ENCODE measurements at places on chromosomes 12 and 14. TPM values are rescaled to one million over a fixed set of nuclear protein-coding genes. Genes with fewer than 3 reads are reported as not detected.

FGD6 gene
- total RNA-seq: 48.6 TPM

CABP1 gene
- total RNA-seq: not detected

SYNDIG1L gene
- total RNA-seq: 0.29 TPM

FAM90A1 gene
- under 0.01 TPM for total RNA-seq

PTCSC3 gene
- not detected for total RNA-seq

SMCO3 gene
- total RNA-seq: 0.23 TPM

TEP1 gene
- total RNA-seq: 18.7 TPM

GRCh38 chr14:102028733-102029132 is 58.1 kb downstream of the HSP90AA1 start:
- peaks cover 98% of the 10 kb centered on the region for H3K36me3 ChIP-seq
- no peaks in the 10 kb centered on the region for H3K27me3 ChIP-seq
- H3K27ac ChIP-seq: peak overlapping the region; percentile 17
- no peak overlapping the region for H3K4me3 ChIP-seq
- H3K4me1 ChIP-seq: no peaks in the 10 kb centered on the region
- DNase-seq: no peak

DNA sequence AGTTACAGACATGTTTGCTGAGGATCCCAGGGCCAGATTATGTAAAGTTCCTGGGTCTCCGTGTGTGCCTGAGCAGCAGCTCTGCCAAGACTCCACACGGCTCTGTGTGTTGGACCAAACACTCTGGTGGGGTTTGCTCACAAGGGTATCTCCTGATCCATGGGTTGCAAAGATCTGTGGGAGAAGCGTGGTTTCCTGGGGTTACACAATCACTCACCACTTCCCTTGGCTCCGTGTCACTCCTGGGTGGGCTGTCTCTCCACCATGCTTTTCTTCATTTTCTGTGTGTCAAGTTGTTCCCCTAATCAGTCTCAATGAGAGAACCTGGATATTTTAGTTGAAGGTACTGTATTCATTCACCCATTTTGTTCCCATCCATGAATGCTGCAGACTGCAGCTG is 1088.8 kb downstream of the FSCB start:
- no peak overlapping the region for H3K4me3 ChIP-seq
- no peak for DNase-seq
- no peaks in the 10 kb centered on the region for H3K27me3 ChIP-seq
- H3K36me3 ChIP-seq: no peaks in the 10 kb centered on the region

DNA sequence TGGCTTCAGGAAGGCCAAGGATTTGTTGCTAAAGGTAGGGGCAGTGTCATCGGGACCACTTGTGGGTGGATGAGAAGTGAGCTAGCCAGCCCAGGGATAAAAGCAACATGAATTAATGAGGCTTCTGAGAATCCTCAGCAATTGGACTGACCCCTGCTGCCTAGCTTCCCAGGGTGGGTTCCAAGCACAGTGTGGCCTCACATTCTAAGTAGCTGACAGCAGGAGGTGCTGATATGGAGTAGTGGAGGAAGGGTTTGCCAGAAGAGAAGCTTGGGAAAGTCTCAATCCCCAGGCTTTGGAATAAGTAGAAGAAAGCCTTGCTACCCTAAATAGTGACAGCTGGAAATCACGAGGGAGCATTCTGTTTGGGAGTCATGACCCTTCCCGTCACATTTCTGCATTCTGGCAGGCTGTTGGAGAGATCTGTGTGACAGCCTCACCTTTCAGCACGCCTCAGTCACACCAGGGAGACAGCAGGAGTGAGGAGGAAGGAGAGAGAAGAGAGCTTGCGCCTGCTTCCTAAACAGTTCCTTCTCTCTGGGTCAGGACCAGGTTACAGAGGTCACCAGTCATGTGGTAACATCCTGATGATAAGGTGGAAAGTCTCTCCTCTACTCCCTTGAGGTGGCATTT is 31.2 kb downstream of the DACT1 start:
- no peaks in the 10 kb centered on the region for H3K4me1 ChIP-seq
- no peak overlapping the region for H3K4me3 ChIP-seq
- H3K27ac ChIP-seq: no peak overlapping the region
- H3K27me3 ChIP-seq: no peaks in the 10 kb centered on the region
- DNase-seq: no peak

DNA sequence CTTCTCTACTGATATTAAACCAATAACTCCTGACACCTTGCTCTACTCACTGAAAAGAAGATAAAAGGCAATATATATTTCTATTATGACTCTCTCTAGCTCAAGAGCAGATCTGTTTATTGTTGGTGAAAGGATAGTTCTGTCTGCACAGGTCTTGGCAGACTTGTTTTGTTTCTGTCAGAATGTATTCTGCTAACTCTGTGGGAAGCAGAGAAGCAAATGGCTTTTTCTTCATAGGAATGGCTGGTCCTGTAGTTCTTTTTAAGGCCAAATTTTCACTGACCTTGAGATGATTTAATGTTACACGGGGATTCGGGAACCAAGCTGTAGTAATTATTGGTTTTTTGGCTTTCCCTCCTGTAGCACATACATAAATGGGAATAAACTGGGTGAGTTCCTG is 512.1 kb downstream of the DIO2 start:
- peaks cover 50% of the 10 kb centered on the region for H3K4me1 ChIP-seq
- H3K27me3 ChIP-seq: no peaks in the 10 kb centered on the region
- no peak overlapping the region for H3K4me3 ChIP-seq
- H3K27ac ChIP-seq: no peak overlapping the region
- H3K36me3 ChIP-seq: no peaks in the 10 kb centered on the region

- no peaks in the 10 kb centered on the region for H3K27me3 ChIP-seq
- no peaks in the 10 kb centered on the region for H3K36me3 ChIP-seq
- no peak overlapping the region for H3K27ac ChIP-seq
- no peak for DNase-seq
These were observed 106.4 kb downstream of the EPS8 start for GRCh38 chr12:15682826-15683225.

DNA sequence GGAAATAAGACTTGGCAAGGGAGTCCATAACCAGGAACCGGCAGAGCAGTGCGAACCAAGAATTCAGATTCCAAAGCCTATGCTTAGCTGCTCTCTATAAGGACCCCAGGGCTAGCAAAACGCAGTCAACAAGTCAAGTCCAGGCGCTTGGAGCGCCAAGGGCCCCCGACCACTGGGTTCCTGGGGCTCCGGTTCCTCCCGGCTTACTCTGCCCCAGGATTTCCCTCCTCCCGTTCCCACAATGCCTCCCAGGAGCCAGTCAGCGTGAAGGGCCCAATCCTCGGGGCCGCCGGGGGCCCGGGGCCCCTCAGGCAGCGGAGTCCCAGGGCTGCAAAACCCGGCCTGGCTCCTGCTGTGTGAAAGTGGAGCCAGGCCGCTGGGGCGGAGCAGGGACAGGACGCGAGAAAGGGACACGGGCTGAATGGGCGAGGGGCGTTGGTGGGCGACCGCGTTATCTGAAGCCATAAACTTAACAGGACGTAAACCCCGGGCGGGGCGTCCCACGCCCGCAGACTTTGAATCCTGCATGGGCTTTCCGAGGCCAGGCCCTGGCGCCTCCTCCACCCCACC is 1.5 kb downstream of the KRT8 start:
- H3K27ac ChIP-seq: peak overlapping the region; percentile 93
- peaks cover 18% of the 10 kb centered on the region for H3K36me3 ChIP-seq
- peaks cover 3% of the 10 kb centered on the region for H3K27me3 ChIP-seq
- H3K4me3 ChIP-seq: peak overlapping the region; percentile 68

DNA sequence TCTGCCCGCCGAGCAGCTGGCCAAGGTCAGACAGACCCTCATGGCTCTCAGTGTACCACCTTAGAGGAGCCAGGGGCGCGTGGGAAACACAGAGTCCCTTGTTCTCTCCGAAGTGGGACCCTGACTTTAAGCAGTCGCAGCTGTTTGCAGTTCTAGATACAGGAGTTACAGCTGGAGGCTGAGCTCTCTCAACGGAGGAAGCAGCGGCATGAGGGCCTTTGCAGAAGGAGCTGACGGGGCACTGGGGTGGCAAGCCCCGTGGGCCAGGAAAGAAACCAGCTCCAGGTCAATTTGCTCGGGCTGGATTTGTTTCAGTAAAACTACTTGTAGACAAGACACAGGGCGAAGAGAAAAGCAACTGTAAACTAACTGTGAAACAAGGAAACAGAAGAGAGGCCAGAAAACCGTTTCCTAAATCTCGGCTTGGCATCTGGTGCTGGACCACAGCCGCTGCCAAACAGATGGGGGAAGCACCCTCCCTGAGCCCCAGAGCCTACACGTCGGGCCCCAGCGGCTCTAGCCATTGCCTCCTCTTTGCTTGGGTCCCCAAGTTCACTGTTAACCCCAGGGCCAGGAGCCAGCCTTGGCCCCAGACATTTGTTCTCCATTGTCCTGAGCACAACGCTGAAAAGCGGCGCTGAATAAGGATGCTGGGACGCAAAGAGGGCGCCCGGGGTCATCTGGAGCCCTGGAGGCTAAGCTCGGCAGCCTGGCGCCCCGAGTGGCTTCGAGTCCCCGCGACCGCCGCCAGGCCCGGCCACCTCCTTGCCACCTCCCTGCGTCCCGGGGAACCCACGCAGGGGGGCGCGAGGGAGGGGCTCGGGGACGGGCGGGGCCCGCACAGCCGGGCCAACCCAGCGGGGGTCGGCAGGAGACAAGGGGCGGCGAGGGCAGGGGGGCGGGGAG is 914 bp upstream of the PACS2 start:
- peaks cover 36% of the 10 kb centered on the region for H3K4me1 ChIP-seq
- H3K4me3 ChIP-seq: peak overlapping the region; percentile 66
- no peaks in the 10 kb centered on the region for H3K27me3 ChIP-seq
- DNase-seq: no peak
- no peaks in the 10 kb centered on the region for H3K36me3 ChIP-seq

- DNase-seq: no peak
- peak overlapping the region; percentile 97 for H3K27ac ChIP-seq
- no peaks in the 10 kb centered on the region for H3K36me3 ChIP-seq
- H3K4me1 ChIP-seq: peaks cover 85% of the 10 kb centered on the region
These were observed 3.3 kb downstream of the PXN start for GRCh38 chr12:120261951-120262851.

GRCh38 chr14:70000601-70001000 is 121.4 kb downstream of the SMOC1 start:
- no peaks in the 10 kb centered on the region for H3K36me3 ChIP-seq
- H3K4me1 ChIP-seq: peaks cover 19% of the 10 kb centered on the region
- no peak overlapping the region for H3K4me3 ChIP-seq
- H3K27ac ChIP-seq: peak overlapping the region; percentile 43
- no peak for DNase-seq
- H3K27me3 ChIP-seq: no peaks in the 10 kb centered on the region

- no peaks in the 10 kb centered on the region for H3K4me1 ChIP-seq
- no peaks in the 10 kb centered on the region for H3K36me3 ChIP-seq
- no peak overlapping the region for H3K27ac ChIP-seq
- no peak overlapping the region for H3K4me3 ChIP-seq
- DNase-seq: no peak
These were observed 67.0 kb downstream of the ARF6 start for GRCh38 chr14:49959822-49960408.

- no peaks in the 10 kb centered on the region for H3K4me1 ChIP-seq
- no peak overlapping the region for H3K4me3 ChIP-seq
- no peaks in the 10 kb centered on the region for H3K36me3 ChIP-seq
- DNase-seq: no peak
These were observed 535.7 kb upstream of the FBXO33 start for GRCh38 chr14:39967885-39968284.

DNA sequence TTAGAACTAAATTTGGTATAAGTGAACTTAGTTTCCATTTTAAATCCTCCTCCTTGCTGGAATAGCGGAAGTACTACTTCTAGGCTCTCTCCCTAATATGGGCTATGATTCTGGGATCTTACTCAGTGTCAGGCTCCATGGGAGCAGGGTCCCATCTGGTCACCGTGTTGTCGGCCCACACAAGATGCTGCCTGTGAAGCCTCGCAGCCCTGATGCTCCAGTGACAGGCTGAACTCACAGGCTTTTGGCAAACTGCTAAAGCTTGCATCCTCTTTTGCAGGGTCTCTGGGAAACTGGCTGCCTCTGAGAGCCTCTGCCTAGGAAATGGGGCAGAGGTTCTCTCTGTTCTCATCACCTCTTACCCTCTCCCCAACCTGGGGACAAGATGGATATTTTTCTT is 88.4 kb downstream of the RPAP3 start:
- H3K4me1 ChIP-seq: no peaks in the 10 kb centered on the region
- H3K36me3 ChIP-seq: no peaks in the 10 kb centered on the region
- no peaks in the 10 kb centered on the region for H3K27me3 ChIP-seq

Measured in esophagus muscularis mucosa (tissue), 4 donors.